ENCODE measurements at places on chromosomes 1 and 21.

GRCh38 chr1:94081566-94082344 is 39.2 kb downstream of the ABCA4 start:
- no peak for DNase-seq

DNA sequence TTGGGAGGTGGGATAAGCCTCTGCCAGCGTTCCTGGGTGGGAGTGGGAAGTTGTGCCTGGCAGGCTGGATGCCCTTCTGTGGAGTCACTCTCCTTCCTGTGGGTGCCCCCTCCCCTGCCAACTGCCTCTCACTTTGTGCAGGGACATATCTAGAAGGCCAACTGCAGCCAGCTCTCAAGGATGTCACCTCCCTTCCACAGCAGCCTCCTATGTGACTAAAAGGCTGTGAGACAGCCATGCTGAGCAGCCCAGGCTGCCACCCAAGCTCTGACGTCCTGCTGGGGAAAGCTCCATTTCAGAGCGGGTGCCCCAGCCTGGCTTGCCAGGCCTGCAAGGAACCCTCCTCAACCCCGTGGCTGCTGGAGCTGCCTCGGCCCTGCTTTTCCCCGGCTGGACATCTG is 19.6 kb upstream of the SLC26A9 start:
- no peak for DNase-seq

DNA sequence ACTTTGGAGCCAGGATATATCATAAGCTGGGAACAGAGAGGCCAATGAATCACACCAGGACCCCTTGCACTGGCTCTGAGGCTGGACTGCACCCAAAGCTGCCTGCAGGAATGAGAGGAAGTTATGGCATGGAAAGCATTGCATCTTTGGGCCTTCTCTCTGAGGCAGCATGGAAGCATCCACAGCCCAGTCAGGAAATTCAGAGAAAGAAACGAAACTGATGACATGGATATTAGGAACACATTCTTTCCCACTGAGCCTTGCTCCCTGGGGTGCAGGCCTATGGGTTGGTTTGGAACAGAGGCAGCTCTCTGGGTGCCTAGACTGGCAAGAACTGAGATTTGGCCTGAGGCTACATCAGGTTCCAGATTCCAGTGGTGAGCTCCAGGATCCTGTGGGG is 98.6 kb downstream of the NGF start:
- no peak for DNase-seq

DNA sequence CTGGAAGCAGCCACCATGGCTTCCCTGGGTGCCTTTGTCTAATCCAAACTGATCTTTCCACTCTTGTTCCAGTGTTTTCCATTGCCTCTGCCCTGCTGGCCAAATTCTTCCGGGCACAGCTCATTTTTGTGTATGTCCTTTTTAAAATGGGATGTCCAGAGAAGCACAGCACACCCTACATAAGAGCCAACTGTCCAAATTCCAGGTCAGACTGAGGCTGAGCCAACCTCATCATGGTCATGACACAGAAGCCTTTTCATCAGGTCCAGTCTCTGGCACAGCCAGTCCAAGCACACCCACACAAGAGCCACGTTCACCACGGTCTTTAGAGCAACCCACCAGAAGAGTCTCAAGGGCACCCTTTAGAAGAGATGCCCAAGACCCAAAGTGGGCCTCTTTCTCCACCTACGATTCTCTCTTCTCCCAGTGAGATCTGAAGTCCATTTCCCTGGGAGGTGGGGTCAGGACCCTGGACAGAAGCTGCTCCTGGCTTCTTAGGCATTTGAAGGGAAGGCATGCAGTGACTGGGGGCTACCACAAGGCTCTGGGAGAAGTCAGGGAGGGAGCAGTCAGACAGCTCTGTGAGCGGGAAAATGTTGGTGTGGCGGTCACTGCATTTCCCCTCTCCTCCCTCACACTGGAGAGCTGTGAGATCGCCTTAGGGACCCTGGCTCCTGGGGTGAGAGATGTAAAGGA is 53.2 kb downstream of the SYT2 start:
- DNase-seq: no peak

GRCh38 chr1:920521-920920 is 3.2 kb upstream of the SAMD11 start:
- DNase-seq: no peak

DNA sequence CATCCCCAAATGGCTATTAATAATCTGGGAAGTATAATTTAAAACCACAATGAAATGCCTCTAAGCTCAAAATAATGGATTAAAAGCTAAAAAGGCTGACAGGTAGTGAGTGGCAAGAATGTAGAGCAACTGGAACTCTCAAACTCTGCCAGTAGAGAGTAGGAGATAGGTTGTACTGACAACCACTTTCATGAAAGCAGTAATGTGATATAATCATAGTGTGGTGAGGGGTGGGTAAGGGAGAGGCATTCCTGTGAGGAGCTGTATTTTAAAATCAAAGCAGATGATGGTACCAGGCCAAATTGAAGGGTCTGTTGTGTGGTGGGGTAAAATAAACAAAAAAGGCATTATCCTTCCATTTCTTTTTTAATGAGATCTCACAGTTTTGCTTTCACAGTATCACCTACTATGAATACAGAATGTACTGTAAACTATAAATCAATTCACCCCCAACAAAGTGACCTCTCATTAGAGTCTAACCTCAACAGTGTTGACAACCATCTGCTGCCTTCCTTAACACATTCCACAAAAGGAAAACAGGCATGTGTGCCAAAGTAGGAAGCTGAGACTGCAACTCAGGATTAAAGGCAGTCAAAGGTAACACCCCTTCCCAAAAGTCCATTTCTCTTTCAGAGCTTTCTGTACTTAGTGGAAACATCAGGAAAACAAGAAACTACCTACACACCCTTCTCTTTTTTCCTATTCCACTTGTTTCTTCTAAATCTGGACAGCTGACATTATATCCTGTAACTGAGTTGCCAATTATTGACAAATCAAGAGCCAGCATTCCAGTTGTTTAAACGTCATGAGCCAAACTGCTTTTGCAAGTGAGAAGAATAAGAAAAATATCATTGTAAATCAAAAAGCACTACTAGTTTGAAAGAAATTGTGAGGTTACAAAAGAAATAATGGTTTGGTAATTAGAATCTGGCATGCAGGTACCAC is 130.8 kb downstream of the FAF1 start:
- DNase-seq: no peak

DNA sequence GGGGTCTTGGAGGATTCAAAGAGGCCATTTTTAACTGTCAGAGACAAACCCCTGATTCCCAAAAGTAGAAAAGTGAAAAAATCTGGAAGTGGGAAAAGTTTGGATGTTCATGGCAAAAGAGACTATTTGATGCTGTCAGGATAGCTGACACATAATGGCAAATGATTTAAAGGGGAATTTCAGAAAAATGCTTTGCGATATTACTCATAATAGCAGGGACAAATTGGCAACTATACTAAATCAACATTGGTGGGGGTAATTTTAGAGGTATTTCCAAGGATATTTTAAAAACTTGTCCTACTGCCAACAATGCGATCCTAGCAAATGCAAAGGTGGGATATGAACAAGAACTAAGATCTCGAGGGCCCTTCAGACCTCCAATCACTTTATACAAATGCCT is 5.3 kb upstream of the GSTM4 start:
- DNase-seq: no peak

DNA sequence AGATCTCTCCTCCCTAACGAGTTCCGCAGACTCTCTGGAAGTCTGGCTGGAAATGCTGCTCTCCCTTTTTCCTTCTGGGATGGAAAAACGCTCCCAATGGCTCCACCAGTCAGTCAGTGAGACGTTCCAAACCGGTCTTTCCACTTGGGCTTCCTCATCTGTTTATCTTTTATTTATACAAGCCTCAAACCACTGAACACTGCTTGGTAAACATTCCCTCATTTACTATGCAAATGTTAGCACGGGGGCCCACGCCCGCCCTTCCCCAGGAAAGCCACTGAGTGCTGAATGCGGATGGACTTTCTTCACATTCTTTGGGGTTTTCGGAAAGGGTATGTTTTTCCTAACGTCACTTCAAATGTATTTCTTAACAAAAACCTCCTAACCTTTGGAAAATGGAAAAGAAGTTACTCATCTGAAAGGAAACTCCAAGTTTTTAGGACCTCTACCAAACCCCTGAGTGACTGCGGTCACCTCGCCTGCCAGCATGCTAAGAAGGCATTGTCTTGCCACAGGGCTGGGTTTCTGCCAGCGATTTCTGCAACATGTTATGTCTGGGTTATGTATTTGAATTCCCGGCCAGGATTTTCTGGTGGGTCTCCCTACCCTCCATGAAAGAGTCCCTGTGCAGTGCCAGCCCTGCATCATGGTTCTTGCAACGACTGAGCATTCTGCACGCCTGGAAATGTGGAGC is 14.0 kb upstream of the UMODL1 start:
- no peak for DNase-seq

DNA sequence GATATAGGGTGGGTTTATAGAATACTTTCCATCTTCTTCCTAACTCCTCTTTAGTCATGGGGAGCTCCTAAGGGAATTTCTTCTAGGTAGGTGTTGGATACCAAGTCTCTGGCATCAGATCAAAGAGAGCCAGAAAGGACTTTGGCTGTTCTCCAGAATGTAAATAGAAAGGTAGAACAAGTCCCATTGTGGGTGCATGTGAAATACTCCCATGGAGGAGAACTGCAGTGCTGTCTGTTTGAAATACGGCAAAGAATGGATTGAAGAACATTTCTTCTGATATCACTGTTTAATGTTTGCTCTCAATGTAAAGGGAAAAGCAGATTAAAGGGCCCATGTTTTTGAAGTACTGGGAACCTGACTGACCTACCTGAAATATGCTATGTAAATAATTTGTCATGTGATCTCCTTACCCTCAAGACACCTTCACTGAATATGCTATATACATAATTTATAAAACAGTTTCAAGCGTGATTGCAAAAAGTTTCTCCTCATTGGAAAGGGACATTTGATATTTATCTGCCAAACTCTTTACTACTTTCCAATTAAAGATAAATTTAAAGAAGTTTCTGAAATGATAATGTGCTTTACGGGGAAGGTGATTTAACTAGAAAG is 65.9 kb downstream of the LAMC1 start:
- no peak for DNase-seq

GRCh38 chr1:156622581-156623297 is 3.5 kb downstream of the HAPLN2 start:
- DNase-seq: no peak

- peak; percentile 46 for DNase-seq
These were observed 39.0 kb downstream of the MRPL39 start for GRCh38 chr21:25568246-25568645.

- DNase-seq: no peak
These were observed 25.6 kb downstream of the CDK18 start for GRCh38 chr1:205530116-205530515.

DNA sequence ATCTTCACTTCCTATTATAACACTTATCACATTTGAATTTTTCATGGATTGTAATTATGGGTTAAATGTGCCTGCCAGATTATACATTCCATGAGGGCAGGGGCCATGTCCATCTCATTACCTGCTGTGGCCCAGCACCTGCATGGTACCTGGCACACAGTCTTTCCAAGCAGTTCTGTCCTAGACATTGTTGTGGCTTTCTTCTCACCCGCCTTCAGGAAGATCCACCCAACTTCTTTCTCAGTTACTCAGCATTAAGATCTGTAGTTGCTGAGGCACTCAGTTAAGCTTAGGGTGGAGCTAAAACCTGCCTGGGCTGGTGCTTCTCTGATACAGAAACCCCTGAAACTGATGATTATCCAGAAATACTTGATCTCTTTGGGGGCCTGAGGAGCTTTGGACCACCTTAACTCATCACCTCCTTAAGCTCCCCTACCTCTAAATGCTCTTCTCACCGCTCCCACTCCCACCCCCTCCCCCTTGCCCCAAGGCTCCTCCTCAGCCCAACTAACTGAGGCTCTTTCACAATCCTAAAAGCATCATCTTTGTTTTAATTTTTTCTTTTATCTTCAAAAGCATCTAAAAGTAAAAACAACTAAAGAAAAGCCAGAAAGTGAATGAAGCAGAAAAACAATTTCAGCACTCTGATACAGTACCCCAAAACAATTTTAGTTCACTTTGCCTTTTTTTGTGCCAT is 190.6 kb downstream of the FGGY start:
- DNase-seq: no peak

- DNase-seq: no peak
These were observed 102.0 kb upstream of the USP25 start for GRCh38 chr21:15627823-15628222.

GRCh38 chr1:179941454-179941853 is 13.2 kb upstream of the CEP350 start:
- no peak for DNase-seq

DNA sequence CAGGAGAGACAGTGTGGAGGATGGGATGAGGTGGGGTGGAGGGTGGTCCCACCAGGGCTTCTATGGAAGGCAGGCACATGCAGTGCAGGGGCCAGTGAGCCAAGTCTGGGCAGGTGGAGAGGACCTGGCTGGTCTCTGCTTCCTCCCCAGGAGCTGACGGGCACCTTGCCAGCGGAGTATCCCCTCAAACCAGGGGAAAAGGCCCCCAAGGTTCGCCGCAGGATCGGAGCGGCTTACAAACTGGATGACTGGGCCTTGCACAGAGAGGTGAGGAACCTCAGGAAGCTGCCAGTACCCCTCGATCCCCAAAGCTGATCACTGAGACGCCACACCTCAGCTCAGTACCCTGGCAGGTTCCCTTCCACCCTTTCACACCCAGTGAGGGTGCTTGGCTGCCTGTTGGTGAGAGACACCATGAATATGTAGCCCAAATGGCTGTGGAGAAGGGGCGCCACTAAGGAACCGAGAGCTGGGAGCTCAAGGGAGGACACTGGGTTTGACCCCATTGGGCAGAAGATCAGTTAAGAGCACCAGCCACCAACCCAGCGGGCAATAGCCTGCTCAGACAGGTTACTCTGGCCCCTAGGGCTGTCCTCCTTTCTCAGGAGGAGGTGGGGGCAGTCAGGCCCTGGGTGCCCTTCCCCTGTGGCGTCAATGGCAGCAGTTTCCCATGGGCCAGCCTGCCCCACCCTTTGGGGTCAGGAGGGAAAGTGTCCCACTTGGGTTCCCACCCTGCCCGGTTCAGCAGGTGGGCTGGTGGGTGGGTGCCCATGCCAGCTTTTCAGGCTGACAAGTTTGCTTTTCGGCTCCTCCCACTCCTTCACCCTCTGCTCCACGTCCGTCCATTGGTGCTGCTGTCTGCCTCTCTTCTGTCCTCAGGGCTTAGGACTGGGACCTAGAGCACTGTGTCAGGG is 5.5 kb downstream of the INAVA start:
- DNase-seq: no peak

DNA sequence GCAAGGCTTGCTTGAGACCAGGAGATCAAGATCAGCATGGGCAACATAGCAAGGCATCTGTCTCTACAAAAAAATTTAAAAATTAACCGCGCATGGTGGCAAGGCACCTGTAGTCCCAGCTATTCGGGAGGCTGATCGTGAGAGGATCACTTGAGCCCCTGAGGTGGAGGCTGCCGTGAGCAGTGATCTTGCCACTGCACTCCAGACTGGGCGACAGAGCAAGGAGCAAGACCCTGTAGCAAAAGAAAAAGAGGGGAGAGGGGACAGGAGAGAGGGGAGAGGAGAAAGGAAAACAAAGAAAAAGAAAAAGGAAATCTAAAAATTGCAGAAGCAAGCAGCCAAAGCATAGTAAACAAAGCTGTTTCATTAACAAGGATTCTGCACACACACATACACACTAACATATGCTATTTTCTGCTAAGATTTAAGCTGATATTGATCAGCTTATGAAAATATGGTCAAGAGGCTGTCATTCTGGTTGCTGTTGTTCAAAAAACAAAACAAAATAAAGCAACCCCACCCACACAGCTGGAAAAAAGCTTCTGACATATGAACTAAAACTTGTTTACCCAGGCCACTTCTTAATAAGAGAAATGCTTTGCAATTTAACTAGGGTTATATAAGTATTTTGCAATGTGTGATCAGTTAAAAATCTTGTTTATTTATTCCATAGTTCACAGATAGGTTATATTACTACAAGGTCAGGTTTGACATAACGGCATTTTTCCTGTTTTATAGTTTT is 1.8 kb downstream of the ARNT start:
- DNase-seq: no peak
